Glomerular endothelial cell (primary cell): ENCODE measurements at places on chromosomes 3 and 15. TPM values are rescaled to one million over a fixed set of nuclear protein-coding genes. Genes with fewer than 3 reads are reported as not detected.

The CAMKV gene
- not detected in 2 replicates for total RNA-seq

The CDHR4 gene
- not detected in 2 replicates for total RNA-seq

The GOLGA6L9 gene
- 1.7 and 5.2 TPM in 2 replicates for total RNA-seq

The SNRK gene
- 137 and 183 TPM in 2 replicates for total RNA-seq

The CCDC39 gene
- total RNA-seq: 0.06 TPM in 1 of 2 replicates, not detected in the other

The C2CD4B gene
- 94.0 and 176 TPM in 2 replicates for total RNA-seq

The PLOD2 gene
- 79.1 and 122 TPM in 2 replicates for total RNA-seq

The CKMT1A gene
- not detected in 2 replicates for total RNA-seq

The EPHA3 gene
- 0.34 and 1.1 TPM in 2 replicates for total RNA-seq

The RPS27L gene
- 264 and 330 TPM in 2 replicates for total RNA-seq

The NDN gene
- 47.8 and 63.3 TPM in 2 replicates for total RNA-seq

The GP9 gene
- total RNA-seq: not detected in 2 replicates

The PLSCR5 gene
- not detected in 2 replicates for total RNA-seq

The CHRNA5 gene
- total RNA-seq: 1.6 and 2.5 TPM in 2 replicates

The NMNAT3 gene
- total RNA-seq: 0.68 and 1.5 TPM in 2 replicates

The LYSMD2 gene
- 11.4 and 17.1 TPM in 2 replicates for total RNA-seq

The GOLGA6L10 gene
- total RNA-seq: 0.73 and 1.3 TPM in 2 replicates

The CCR9 gene
- total RNA-seq: not detected in 2 replicates

The ALPK3 gene
- total RNA-seq: 68.4 and 91.5 TPM in 2 replicates

The IMPG2 gene
- total RNA-seq: 0.34 and 0.99 TPM in 2 replicates

The AHSG gene
- total RNA-seq: not detected in 2 replicates

The CHRNB4 gene
- not detected in 2 replicates for total RNA-seq

The CD200 gene
- total RNA-seq: 0.92 and 9.9 TPM in 2 replicates

The SLC51B gene
- not detected in 2 replicates for total RNA-seq

The HDC gene
- not detected in 2 replicates for total RNA-seq

The COMMD2 gene
- total RNA-seq: 25.9 and 34.6 TPM in 2 replicates

The PEX5L gene
- total RNA-seq: 0.05 TPM in 1 of 2 replicates, not detected in the other

The SCAANT1 gene
- not detected in 2 replicates for total RNA-seq

The SLC22A13 gene
- total RNA-seq: not detected in 2 replicates

The GATM gene
- total RNA-seq: not detected in 2 replicates

The NR2E3 gene
- total RNA-seq: 0.10 and 0.41 TPM in 2 replicates

The SENP2 gene
- total RNA-seq: 19.2 and 22.9 TPM in 2 replicates

The DENND4A gene
- 18.2 and 26.2 TPM in 2 replicates for total RNA-seq

The OR4F6 gene
- not detected in 2 replicates for total RNA-seq

The RGMA gene
- 0.15 and 0.35 TPM in 2 replicates for total RNA-seq

The CLDN16 gene
- 0.06 and 2.5 TPM in 2 replicates for total RNA-seq

The STRA6 gene
- total RNA-seq: 0.48 and 1.6 TPM in 2 replicates

The COL8A1 gene
- 67.5 and 187 TPM in 2 replicates for total RNA-seq

The ATP2B2 gene
- total RNA-seq: not detected in 2 replicates

The HEG1 gene
- 45.7 and 104 TPM in 2 replicates for total RNA-seq

The MYLK gene
- total RNA-seq: 57.8 and 91.7 TPM in 2 replicates
